Osteoblast (primary cell): ENCODE measurements at places on chromosomes 2 and 18. TPM values are rescaled to one million over a fixed set of nuclear protein-coding genes. Genes with fewer than 3 reads are reported as not detected.

- no peak for DNase-seq
Measured at GRCh38 chr2:117523267-117523666, 291.2 kb upstream of the DDX18 start.

DNA sequence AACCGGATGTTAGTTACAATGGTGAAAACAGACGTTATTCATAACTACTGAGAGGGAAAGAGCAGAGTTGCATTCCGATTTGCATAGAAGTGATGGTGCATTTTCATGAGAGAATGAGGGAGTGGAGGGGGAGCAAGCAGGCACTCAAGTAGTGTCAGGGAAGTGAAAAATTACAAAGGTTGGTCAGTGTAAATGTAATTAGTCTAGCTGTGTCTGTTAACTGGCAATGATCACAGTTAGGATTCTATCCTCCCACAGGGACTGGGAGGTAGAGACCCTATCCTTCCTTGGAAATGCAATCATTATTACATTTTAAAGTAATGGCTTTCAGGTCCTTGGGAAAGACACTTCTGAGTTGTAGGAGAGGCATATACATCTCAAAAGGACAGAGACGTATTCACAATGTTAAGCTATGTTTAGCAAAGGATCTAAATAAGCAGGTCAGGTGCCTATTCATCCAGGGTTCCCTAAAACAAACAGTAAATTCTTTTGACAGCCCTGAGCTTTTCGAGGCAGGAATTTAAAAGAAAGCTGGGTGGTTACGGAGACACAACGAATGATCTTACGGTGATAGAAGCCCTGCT, 1671.8 kb upstream of the DDX18 start:
- DNase-seq, result no peak

DNA sequence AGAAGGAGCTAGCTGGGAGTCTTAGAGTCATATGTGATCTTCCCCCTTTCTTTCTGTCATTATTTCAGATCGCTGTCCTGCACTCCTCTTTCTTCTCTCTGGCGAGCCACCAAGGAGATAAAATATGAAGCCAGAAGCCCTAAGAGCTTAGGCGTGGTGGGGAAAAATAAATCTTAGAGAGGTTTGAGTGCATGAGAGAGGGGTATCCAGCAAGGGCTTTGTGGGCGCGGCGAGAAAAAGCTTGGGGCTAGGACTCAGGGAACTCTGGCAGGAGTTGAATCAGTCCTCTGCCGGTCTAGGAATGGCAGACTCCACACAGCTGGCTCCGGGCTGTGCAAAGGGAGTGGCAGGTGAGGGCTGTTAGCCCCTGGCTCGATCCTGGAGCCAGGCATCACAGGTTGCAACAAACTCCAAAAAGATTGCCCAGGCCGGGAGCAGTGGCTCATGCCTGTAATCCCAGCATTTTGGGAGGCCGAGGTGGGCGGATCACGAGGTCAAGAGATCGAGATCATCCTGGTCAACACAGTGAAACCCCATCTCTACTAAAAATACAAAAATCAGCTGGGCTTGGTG, 20.1 kb upstream of the IGFBP5 start:
- no peak for DNase-seq

- no peak for DNase-seq
Measured at GRCh38 chr2:223971-224760, 39.7 kb downstream of the SH3YL1 start.

- DNase-seq, result no peak
Measured at GRCh38 chr2:237198164-237198855, 112.6 kb downstream of the COPS8 start.

DNA sequence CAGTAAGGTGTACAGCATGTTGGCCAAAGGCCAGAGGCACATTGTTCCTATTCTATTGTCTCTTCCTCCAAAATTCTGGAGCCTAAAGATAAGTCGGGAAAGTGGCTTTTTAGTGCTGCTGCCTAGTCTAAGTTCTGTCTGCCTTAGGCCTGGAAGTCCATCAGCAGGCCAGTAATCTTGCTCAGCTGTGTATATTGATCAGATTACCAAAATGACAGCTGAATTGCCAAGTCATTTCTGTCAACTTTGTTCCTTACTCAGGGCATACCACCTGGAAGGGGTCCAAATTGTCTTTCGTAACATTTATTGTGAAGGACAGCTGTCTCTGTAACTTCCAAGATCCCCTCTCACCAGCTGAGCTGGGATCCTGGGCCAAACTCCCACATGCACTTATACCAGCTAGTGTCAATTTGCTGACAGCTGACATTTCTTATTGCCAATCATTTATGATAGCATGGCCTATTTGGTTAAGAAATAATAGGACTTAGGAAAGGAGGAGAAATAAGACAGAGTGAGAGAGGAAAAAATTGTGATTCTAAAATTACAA, 116.8 kb upstream of the FSHR start:
- DNase-seq, result no peak

- DNase-seq, result no peak
Measured at GRCh38 chr2:145558617-145559350, 1038.9 kb upstream of the ZEB2 start.

- DNase-seq, result no peak
Measured at GRCh38 chr18:22604986-22605421, 187.3 kb upstream of the CTAGE1 start.

DNA sequence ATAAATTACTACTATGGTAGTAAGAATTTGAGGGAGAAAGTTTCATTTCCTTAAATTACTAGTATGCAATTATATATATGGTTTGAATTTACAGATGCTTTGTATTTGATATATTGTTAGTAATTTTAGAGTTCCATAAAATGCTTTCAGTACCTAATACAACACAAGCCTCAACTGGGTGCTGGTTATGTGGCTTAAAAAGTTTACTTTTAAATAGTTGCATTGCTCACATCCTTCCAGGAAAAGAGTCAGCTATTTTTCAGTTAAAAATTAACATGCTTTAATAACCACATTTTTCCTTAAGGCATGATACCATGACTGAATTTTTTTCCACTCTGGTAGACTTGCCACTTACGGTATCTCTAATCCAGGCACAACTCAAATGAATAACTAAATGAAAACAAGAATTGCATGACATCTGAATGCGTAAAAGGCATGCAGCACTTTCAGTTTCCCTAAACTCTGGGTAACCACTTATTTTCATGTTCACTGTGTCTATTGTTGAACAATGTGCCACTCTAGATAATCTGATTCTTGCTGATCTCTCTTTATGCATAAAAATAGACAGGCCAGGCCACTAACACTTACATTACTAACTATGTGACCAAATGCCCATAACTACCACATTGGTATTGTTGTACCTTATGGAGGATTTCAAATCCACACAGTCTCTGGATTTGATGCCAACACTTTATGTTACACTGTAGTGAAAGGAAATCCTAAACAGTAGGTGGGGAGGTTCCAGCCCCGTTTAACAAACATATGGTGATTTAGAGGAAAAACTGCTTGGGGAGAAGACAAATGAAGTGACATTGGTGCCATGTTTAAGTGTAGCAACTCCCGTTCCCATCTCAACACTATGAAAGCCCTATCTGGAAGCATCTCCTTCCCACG, 35.5 kb upstream of the SLC35F5 start:
- no peak for DNase-seq

GRCh38 chr2:20589975-20590703, 60.8 kb downstream of the HS1BP3 start:
- DNase-seq, result peak; percentile 77

- no peak for DNase-seq
Measured at GRCh38 chr2:223328578-223328977, 273.6 kb downstream of the SCG2 start.

DNA sequence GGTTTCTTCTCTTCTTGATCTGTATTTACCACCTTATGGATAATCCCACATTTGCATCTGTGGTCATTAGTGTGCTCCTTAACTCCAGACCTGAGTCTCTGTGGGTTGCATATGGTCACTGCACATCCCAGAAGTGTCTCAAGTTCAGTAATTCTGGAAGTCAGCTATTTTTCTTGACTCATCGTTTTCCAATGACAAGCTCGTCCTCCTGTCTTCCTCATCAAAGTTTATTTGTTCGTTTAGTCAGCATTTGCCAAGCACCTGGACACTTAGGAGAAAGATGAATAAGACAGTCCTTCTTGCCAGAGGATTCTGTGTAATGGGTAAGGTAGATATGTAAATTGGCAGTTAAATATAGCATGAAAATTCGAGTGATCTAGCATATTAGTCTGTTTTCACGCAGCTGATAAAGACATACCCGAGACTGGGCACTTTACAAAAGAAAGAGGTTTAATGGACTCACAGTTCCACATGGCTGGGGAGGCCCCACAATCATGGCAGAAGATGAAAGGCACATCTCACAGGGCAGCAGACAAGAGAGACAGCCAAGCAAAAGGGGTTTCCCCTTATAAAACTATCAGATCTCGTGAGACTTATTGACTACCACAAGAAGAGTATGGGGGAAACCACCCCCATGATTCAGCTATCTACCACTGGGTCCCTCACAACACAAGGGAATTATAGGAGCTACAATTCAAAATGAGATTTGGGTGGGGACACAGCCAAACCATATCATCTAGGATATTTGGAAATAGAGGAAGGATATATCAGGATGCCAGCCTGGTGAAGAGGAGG, 19.4 kb downstream of the FASTKD2 start:
- no peak for DNase-seq

DNA sequence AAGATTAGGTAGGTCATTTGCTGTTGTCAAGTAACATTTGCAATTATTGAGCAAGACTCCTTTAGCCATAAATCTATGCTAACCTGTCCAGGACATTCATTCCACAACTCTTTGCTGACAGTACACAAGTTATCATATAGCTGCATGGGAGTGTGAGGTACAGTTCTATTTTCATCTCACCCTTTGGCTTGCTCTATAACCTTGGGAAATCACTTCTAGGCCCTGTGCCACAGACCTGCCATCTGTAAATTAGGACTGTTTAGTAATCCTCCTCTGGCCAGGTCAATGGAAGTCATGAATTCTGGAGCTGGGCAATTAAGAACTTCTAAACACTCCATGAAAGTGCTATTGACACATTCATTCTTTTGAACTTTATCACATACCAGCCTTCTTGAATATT, 34.6 kb upstream of the PAIP2B start:
- DNase-seq, result no peak

GRCh38 chr18:36695806-36696205, 133.0 kb downstream of the TPGS2 start:
- DNase-seq, result no peak

DNA sequence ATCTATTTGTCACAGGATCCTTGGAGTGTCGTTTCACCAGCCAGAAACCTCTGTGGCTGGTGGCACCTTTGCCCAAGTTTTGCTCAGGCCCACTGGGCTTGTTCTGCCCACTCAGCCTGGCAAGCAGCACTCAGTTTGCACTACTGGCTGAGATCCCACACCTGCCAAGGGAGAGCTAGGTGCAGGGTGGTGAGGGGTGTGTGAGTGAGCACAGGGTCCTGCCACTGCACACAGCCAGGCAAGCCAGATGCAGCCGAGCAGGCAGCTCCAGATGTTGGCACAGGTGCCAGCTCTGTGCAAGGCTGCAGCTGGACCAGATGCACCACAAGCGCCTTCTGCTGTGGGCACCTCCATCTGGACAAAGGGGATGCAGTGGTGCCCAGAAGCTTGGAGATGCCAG, 281.7 kb upstream of the UBE2E3 start:
- no peak for DNase-seq

GRCh38 chr18:75691483-75691882, 264.0 kb upstream of the SMIM21 start:
- no peak for DNase-seq

GRCh38 chr2:142926445-142926844, 49.0 kb downstream of the KYNU start:
- DNase-seq, result peak; percentile 6

DNA sequence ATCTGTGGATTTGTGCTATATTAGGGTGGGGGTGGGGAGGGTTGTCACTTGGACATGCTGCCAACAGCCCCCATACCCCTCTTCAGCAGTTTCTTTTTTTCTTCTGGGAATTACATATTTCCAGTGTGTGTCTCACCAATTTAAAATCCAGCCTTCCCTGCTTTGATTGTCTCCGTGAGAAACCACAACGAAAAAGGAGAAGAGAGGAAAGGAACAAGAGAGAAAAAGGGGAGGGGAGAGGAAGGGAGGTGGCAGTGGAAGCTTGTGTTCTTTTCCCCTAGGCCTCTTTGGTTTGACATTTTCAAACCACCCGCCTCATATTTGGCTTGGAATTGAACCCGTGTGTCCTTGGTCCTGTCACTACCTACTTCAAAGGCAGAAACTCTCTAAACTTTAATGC, 860 bp downstream of the CTNNA2 start:
- DNase-seq, result peak; percentile 31

CROCC2 gene
- under 0.01 TPM in 2 replicates for total RNA-seq

NETO1 gene
- total RNA-seq, result under 0.01 TPM in 1 of 2 replicates, not detected in the other

MYO3B gene
- total RNA-seq, result 0.29 and 0.36 TPM in 2 replicates

MRO gene
- total RNA-seq, result 0.59 and 1.8 TPM in 2 replicates

PLA2R1 gene
- 19.2 and 19.9 TPM in 2 replicates for total RNA-seq

ITGA4 gene
- total RNA-seq, result 5.3 and 9.0 TPM in 2 replicates

LRRC30 gene
- not detected in 2 replicates for total RNA-seq

FOXI3 gene
- not detected in 2 replicates for total RNA-seq

ABHD3 gene
- 3.8 and 4.0 TPM in 2 replicates for total RNA-seq

DLGAP1 gene
- total RNA-seq, result not detected in 2 replicates

STEAP3 gene
- 27.4 and 40.9 TPM in 2 replicates for total RNA-seq

ALMS1 gene
- 22.1 and 26.5 TPM in 2 replicates for total RNA-seq

HRH4 gene
- under 0.01 TPM in 2 replicates for total RNA-seq

C2orf72 gene
- not detected in 2 replicates for total RNA-seq

SFXN5 gene
- 13.8 and 17.0 TPM in 2 replicates for total RNA-seq

ACOXL gene
- not detected in 2 replicates for total RNA-seq
